ENCODE measurements at places on chromosomes 7 and 10. TPM values are rescaled to one million over a fixed set of nuclear protein-coding genes. Genes with fewer than 3 reads are reported as not detected.

The IL2RA gene
- total RNA-seq: not detected

The C10orf53 gene
- total RNA-seq: not detected

The BLOC1S2 gene
- 29.5 TPM for total RNA-seq

The NEUROD6 gene
- total RNA-seq: not detected

The SLC12A9 gene
- total RNA-seq: 28.6 TPM

The TYSND1 gene
- 3.7 TPM for total RNA-seq

The PIP4K2A gene
- 40.1 TPM for total RNA-seq

The PDIA4 gene
- total RNA-seq: 232 TPM

The GIMAP1 gene
- 26.7 TPM for total RNA-seq

The MDFIC gene
- total RNA-seq: 36.6 TPM

The P4HA1 gene
- total RNA-seq: 49.4 TPM

The ACSL5 gene
- 35.8 TPM for total RNA-seq

The CCDC172 gene
- not detected for total RNA-seq
